ENCODE measurements at places on chromosomes 1 and 21.

- no peak for DNase-seq
Measured at GRCh38 chr1:65704318-65704717, 88.4 kb upstream of the PDE4B start.

- DNase-seq, result no peak
Measured at GRCh38 chr1:221735999-221736398, 5.9 kb downstream of the DUSP10 start.

GRCh38 chr1:12383001-12383400 is 153.2 kb downstream of the VPS13D start:
- DNase-seq, result no peak

DNA sequence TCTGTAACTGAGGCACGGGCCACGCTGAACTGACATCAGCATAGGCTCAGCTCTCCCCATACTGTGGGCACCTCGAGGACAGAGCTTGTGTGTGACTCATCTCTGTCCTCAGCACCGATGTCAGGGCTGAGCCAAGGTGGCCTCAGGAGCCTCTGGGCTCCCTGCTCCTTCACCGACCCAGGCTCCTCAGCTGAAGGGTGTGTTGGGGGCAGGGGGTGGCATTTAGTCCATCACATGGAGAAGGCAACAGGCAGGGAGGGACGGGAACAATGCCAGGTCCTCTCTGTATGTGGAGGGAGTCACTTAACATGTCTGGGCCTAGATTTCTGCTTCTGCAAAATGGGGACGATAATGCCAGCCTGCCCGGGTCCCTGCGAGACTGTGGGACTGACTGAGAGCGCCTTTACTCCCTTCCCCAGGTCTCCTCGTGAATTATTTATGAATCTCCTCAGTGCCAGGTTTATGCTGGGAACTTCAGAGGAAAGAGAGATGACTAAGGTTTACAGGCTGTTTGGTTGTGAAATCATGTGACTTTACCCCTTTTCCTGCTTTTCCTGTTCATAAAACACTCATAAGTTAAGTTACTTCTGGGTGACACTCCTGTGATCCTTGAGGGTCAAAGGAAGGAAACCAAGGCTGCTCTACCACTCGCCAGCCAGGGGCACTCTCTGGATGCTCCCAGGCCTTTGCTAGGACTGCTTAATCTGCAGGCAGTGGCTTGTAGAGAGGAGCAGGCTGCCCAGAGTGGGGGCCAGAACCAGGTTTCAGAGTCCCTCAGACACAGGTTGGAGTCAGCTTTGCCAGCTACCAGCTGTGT is 16.2 kb downstream of the TTC39A start:
- DNase-seq, result no peak

DNA sequence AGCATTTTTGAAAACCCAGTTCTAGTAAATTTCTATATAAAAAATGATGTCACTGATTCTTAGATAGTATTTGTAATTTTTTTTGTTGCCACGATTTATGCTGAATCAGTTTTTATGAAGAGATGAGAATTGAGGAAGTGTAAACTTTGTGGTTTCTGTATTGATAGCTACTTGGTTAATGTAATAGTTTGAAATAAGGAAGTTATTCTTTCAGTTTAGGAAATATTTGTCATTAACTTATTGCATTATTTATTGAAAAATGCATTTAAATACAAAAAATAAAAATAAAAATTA is 97.8 kb downstream of the ZFYVE9 start:
- no peak for DNase-seq

DNA sequence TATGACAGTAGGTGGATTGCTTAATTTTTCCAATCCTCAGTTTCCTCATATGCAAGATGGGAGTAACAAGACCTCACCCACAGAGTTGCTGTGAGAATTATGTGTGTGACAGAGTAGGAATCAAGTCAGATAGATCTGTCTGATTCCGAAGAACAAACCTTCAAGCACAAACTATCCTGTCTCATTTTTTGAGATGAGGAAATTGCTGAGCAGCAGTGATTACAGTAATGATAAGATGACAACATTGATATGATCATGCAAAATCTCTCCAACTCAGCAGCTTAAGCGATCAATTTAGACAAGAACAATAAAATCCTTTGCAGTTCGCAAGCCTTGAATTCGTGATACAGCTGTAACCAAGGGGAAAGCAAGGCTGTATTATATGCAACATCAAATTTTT is 474.1 kb downstream of the OMA1 start:
- no peak for DNase-seq

DNA sequence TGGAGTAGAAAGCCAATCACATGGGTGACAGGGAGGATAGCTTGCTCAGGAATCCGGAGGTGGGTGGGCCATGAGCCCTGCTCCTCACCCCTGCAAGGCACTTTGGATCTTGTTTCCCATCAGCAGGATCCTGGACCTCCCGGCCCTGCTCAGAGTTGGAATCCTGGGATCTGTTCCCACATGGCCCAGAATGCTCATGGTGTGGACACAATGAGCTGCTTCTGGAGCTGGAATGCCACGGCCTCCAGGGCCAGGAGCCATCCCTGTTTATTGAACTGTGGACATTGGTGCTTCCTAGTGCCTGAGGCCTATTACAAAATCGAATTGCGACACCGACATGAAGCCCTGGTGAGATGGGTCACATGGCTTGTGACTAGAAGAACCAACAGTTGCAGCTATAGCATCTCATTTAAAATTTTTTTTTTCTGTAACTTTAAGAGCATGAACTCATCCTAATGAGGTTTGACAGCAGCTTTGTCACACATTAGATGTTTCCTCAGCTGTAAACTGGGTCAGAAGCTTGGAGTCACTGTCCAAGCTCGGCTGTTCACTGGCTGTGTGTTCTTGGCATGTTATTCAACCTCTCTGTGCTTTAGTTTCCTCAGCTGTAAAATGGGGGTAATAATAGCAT is 40.4 kb upstream of the GOLT1A start:
- DNase-seq, result no peak
